ENCODE measurements at places on chromosomes 2 and 18.

- no peak for DNase-seq
These were observed 596.6 kb downstream of the XIRP2 start for GRCh38 chr2:167484875-167485274.

- no peak for DNase-seq
These were observed 478.8 kb downstream of the PLCL1 start for GRCh38 chr2:198283146-198283545.

- DNase-seq: no peak
These were observed 667.5 kb upstream of the HS6ST1 start for GRCh38 chr2:128986026-128986715.

DNA sequence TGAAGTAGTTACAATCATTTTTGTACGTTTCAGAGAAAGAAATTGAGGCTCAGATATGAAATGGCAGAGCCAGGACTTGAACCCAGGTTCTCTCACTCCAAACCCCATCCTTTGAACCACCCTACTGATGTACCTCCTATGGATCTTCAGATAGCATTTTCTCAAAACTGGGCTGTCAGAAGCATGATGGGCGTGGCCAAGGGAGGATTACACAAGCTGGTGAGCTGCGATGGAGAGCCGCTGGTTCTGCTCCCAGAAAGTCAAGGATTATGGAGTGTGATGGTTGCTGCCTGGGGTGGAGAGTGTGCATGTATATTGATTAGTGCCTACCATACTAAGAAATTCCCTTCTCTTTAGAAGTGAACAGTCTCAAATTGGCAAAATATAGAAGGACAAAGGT lies 47.0 kb upstream of the PPP1CB start:
- DNase-seq: no peak

DNA sequence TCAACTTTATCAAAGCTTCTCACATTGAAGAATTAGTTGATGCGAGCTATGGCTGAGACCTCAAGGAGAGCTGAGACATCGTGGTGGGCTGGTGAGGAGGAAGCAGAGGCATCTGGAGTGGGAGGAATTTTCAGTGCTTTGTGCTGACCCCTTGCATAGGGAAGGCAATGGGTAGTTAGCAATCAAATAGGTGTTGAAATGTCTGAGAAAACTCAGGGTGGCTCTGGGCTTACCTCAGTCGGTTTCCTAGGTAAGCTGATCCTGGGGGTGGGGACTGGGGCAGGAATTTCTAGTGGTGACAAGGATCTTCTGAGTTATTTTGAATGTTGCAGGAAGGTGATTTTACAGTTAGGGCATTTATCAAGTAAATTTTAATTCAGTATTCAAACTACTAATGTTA lies 20.7 kb upstream of the DPP10 start:
- DNase-seq: no peak

GRCh38 chr18:28404694-28405093 lies 227.8 kb upstream of the CDH2 start:
- no peak for DNase-seq

- no peak for DNase-seq
These were observed 42.5 kb downstream of the SCTR start for GRCh38 chr2:119481501-119482455.

DNA sequence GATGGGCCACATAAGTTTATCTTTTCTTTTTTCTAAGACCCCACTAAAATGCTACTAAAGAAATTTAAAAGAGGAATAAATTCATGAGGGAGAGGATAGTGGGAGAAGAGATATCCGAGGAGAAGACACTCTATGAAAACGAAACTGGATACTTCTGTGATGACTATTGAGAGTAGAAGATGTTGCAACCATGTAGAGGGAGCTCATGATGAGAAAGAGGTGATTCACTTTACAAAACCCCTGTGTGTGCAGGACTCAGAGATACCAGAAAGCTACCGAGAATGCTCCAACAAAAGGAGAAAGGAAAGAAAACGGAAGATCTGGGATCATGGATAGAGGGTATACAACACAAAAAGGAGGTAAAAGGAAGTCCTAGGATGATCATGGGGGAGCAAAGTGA lies 34.9 kb downstream of the SLC38A11 start:
- no peak for DNase-seq

GRCh38 chr2:102289129-102289528 lies 22.2 kb upstream of the IL1RL1 start:
- DNase-seq: no peak

- DNase-seq: no peak
These were observed 658.8 kb upstream of the ID2 start for GRCh38 chr2:8022908-8023640.

GRCh38 chr2:174544156-174544555 lies 53.4 kb downstream of the WIPF1 start:
- no peak for DNase-seq

DNA sequence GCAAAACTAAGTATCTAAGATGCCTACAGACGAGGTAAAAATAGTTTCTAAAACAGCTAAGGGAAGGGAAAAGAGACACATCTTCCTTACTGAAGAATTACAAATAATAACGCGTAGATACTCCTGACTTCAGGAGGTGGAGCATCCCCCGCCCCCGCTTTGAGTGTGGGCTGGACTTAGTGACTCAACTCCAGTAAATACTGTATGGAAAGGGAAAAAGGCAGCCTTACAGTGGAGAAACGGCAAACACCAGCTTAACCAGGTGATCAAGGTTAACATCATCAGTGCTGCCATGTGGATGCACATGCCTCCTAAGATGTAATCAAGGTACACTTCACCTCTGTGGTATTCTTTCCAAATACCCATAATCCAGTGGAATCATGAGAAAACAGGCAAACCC lies 47.9 kb downstream of the HADHB start:
- DNase-seq: no peak

DNA sequence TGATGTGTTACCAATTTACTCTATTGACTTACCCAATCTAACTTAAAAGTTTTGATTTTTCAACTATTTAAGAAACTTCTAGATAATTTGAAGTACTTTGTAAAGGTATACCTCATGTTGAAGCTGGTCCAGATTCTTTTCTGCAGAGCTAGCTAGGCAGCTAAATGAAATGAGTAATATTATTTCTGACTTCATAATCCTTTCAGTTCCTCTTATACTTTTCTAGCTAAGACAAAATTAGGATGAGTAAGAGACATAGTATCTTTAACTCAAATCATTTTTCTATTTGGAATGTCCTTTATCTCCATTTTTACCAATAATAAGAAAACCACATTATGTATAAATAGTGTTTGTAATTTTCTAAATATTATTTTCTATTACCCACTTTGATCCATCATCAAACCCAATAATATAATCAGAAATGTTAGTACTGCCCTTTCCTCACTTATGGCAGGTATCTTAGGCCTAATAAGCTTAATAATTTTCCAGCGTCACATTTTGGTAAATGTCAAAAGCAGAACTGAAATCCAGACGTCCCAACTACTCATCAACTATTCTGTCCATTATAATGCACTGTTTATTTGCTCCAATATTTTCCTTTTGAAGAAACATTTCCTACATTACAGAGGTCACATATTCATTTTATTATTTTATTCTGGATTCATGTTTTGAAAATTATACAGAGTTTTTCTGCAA lies 456.6 kb downstream of the THSD7B start:
- DNase-seq: no peak

Measured in substantia nigra (tissue), 51 donors.